ENCODE measurements at places on chromosomes 7 and 10.

GRCh38 chr10:33715303-33715975, 381.0 kb upstream of the NRP1 start:
- DNase-seq = no peak

DNA sequence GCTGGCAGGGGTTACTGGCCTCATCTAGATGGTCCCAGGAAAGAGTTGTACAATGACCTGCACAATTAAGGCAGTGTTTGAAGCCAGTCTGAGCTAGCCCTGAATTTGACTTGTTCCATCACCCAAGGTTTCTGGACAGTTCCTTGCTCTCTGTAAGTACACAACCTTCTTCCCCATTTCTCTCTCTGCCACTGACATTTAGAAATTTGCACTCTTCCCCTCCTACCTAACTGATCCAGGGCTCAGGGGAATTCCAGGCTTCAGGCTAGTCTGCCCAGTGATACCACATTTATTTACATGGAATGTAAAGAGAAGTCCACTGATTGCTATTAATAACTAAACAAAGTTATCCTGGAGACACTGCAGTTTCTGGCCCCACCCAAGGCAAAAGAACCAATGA, 139.0 kb upstream of the GPR26 start:
- no peak for DNase-seq

DNA sequence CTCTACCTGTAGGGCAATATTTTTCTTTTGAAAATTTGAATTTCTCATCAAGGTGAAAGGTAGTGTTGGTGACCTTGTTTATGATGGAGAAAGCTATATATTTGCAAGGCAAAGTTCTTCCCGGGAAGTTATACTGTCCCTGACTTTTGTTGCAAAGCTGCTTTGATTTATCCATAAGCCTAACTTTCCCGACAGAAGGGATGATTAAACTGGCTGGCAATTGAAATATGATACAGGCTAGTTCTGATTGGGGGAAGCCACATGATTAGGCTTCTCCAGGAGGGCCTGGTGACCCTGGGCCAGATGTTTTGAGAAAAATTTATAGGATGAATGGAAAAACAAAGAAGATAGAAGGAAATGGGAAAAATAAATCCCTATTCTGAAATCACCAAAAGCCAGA, 215.5 kb downstream of the ACTR3B start:
- no peak for DNase-seq

DNA sequence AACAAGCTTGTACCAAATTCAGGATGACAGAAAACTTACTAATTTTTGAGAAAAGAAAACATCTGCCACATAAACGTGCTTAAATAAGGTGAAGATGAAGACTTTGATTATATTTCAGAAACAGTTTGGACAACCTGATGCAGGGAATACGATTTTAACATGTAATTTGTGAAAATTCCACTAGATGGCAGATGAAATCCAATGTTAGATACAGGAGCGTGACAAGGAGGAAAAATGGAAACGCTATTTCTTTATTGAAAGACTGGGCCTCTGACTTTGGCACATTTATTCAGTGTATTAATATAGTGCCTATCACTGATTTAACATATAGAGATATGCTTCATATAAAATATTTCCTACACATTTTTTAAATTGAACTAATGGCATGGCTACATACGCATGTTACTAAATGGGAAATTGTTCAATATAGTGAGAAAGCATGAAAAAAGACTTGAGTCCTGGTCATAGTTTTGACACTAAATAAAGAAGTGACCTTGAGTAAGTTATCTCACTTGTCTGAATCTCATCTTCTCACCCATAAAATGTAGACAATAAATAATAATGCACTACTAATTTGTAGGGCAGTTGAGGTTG, 60.7 kb downstream of the CD36 start:
- DNase-seq = no peak

GRCh38 chr7:127995881-127996215, 35.4 kb downstream of the LRRC4 start:
- DNase-seq = no peak

DNA sequence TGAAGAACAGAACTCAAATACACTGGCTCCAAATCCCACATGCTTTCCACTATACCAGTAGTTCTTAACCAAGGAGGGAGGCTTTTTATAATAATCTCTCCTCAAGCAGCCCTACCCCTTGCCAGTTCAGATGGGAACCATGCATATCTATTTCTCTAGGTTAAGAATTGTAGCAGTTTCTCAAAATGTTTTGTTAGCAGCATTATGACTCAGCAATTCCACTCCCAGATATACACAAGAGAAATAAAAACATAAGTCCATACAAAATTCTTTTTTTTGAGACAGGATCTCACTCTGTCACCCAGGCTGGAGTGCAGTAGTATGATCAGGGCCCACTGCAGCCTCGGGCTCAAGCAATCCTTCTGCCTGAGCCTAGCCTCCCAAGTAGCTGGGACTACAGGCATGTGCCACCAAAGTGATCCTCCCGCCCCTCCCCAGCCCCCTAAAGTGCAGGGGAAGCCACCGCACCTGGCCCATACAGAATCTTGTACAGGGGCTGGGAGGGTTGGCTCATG, 18.1 kb downstream of the YWHAG start:
- no peak for DNase-seq

DNA sequence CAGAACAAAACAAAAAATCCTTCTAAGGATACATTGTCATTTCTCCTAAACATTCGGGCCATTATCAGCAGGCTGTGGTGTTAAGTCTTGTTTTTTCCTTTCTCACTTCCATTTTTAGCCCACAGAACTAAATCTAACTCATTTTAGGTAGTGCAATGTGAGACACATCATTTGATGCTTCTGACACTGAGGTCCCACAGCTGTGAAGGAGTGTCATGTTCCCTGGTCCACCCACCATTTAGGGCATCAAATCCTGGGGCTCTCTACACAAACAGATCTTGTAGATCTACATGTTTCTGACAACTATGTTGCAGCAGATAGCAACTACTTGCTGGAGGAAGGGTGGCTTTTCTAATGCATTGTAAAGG, 232.5 kb upstream of the IGFBP3 start:
- DNase-seq = no peak

GRCh38 chr10:53177468-53177867, 404.9 kb upstream of the MBL2 start:
- no peak for DNase-seq

DNA sequence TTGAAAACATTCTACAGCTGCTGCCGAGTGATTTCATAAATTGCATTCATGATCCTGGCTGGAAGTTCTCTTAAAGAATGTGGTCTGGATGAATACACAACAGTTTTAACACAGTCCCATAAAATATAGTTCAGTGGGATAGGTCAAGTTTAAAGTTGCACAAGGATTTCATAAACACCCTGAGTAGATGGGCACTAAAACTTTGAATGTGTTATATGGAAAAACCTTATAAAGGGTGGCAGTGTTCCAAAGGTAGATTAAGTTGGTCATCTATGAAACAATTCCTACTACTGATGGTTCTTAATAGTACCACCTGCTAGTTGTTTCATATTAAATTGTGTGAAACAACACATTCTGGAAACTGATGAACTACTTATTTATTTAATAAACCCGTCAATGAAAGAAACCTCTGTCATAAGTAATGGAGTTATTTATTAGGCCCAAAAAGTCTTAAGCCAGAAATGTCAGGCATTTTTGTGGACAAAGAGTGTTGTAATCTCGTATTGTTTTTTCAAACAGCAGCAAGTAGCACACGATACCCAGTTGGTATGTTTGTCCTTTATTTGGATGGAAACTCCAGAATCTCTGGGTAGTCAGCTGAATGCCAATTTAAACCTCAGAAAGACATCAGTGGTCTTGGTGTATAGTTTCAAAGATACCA, 14.3 kb upstream of the RPA3 start:
- no peak for DNase-seq

GRCh38 chr10:22997096-22997495, 69.2 kb downstream of the ARMC3 start:
- no peak for DNase-seq

GRCh38 chr10:55224007-55224781, 423.2 kb upstream of the PCDH15 start:
- no peak for DNase-seq

DNA sequence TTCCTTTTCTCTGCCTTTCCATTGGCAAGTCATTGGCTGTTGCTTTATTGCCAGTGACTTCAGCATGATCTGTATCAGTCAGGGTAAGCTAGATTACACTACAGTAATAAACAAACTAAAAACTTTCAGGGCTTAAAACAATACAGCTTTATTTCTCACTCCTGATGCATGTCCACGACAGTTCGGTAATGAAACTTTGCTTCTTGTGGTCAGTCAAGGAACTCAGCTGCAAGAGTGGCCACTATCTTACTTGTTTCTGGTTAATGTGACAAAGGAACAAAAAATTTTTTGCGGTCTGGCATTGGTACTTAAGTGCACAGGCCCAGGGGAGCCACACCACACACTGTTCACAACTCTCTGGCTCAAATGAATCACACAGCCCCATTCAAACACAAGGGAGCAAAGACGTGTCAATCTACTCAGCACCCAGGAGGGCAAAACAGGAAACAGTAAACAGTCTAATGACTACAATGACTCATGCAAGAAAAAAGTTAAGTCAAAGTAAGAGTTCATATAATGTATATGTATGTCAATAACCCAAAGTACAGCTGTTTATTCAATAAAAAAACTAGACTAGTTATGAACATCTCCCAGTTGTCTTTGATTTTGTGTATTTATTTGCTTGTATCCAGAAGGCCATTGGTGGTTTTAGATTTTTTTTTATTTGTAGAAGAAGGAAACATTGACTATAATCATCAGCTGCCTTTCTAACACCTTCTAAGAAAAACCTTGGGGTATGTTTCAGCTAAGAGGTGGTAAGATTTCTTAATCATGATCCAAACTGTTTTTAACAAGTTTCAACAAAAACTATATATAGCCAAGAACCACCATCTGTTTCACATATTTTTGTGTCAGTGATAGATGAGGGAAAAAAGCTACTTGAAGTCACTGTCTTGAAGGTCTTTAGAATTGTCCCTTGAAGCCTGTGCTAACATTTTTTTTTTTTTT, 134.4 kb upstream of the FAM3C start:
- DNase-seq = peak; percentile 99

GRCh38 chr7:149883452-149883861, 9.7 kb downstream of the ATP6V0E2 start:
- DNase-seq = no peak

- DNase-seq = no peak
Observed at GRCh38 chr10:97483506-97483905, 14.7 kb downstream of the MMS19 start.

DNA sequence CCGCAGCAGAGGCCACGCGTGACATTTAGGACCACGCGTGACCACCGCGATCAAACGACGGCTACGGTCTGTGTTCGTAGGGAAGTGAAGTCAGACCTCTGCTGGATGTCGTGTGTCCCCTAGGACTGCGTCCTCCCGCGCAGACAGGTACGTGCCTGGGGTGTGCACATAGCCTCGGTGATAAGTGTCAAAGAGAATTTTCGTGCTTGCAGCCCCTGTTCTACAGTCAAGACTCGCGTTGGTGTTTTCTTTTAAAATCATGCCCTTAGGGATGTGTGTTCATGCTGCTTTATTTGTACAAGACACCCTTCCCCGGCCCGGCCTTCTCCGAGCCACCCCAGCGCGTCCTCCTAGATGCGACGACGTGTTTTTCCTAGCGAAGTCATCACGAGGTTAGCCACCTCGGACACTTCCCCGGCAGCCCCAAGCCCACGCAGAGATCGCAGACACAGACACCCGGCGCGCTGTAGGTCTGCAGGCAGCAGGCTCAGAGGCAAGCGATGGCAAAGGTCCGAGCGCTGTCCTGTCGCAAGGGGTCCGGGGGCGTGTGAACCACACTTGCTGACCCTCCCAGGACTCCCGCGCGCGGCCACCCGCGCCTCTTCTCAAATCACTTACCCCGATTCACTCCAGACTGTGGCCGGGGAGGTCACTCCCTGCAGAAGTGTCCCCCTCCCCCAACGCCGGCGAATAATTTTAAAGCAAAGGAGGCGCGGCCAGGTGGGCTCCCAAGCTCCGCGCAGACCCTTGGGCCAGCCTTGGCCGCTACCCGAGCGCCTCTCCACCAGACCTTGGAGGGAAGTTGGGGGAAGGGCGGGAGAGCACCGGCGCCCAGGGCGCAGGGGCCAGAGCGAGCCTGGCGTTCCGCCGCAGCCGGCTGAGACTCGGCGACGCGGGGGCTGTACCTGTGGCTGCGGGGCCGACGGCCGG, 552 bp downstream of the MKX start:
- DNase-seq = no peak

- DNase-seq = no peak
Observed at GRCh38 chr10:97207756-97208346, 22.1 kb upstream of the SLIT1 start.

- no peak for DNase-seq
Observed at GRCh38 chr10:24385776-24386175, 176.8 kb downstream of the KIAA1217 start.

- no peak for DNase-seq
Observed at GRCh38 chr7:139739863-139740597, 37.8 kb downstream of the HIPK2 start.

GRCh38 chr10:20512631-20513030, 384.5 kb downstream of the NEBL start:
- DNase-seq = no peak

DNA sequence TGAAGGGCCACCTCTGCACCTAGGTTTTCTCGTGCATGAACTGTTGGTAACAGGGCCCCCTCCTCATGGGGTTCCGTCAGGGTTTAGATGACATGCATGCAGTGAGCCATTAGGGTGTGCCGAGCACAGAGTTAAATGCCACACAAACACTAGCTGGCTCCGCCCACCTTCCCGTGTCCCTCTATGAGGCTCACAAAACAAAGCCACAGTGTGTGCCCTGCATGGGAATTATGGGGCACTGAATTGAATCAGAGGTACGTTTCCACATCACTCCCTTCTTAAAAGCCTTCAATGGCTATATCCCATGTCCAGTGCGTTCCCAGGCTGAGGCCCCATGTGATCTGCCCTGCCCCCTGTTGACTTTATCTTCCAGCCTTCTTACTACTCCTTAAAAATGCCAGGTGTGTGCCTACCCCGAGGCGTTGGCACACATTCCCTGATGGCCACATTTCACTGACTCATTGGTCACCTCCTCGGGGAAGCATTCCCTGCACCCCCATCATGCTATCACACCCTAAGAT, 35.7 kb downstream of the GSDME start:
- DNase-seq = no peak

- DNase-seq = no peak
Observed at GRCh38 chr10:51861731-51862130, 162.3 kb upstream of the CSTF2T start.

DNA sequence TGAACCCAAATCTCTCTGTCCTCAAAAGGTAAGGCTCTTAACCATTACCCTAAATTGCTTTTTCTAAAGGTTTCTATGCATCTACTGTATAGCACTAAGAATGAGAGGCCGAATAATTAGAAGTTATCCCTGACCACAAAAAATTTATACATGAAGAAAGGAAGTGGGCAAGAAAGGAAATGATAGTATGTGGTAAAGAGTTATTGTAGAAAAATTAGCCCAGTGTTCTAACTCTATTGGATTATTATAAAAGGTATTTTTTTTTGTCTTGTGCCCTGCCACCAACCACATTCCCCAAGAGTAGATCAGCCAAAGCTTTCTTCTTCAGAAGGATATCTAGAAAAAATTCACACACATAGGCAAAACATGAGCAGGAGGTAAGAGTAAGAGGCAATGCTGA, 45.4 kb downstream of the DKK1 start:
- no peak for DNase-seq

Data from epithelial cell of prostate (primary cell).